ENCODE measurements at places on chromosomes 11 and 22.

DNA sequence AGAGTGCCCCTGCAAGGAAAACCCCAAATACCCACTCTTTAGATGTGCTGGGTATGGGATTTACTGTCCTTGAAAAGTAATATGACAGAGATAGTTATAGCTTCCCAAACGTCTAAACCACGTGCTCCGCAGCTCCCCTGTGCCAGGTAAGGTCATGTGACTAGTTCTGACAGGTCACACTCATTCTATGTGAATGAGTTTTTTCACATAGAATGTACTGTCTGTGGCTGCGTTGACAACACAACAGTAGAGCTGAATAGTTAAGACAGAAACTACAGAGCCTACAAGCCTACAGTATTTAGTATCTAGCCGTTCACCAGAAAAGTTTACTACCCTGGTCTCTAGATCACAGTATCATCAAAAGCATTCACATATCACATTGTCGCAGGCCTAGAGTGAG is 236.2 kb downstream of the ETS1 start:
- no peak for DNase-seq
- no peaks in the 10 kb centered on the region for H3K36me3 ChIP-seq
- no peak overlapping the region for H3K27ac ChIP-seq
- H3K4me1 ChIP-seq = no peaks in the 10 kb centered on the region

DNA sequence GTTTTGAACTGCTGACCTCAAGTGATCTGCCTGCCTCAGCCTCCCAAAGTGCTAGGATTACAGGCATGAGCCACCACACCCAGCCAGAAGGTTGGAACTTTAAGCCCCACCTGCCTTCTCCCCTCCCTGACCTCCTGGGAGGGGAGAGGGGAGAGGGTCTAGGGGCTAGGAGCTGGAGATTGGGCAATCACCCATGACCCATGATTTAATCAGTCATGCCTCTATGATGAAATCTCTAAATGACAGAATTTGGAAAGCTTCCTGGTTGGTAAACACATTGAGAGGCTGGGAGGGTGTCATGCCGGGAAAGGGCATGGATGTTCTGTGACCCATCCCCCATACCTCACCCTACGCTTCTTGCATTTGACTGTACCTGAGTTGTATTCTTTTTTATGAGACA is 17.1 kb upstream of the TFIP11 start:
- no peaks in the 10 kb centered on the region for H3K27me3 ChIP-seq
- peaks cover 27% of the 10 kb centered on the region for H3K36me3 ChIP-seq
- H3K4me3 ChIP-seq = no peak overlapping the region

DNA sequence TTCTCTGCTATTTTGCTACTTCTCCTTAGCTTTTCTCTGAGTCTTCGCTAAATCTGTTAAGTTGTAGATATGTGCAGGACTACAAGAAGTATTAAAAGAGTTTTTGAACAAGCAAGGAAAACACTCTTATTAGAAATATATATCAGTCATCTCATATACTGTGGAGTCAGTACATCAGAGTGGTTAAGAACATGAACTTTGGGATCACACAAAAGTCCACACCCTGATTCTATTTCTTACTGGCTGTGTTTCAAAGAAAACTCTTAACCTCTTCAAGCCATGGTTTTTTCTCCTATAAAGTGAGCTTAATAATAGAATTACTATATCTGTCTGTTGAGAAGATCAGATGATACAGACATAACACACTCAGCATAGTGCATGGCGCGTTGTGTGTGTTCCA is 29.5 kb downstream of the MMP13 start:
- no peak for DNase-seq
- no peak overlapping the region for H3K4me3 ChIP-seq
- no peak overlapping the region for H3K27ac ChIP-seq
- peaks cover 3% of the 10 kb centered on the region for H3K27me3 ChIP-seq
- H3K4me1 ChIP-seq = no peaks in the 10 kb centered on the region

GRCh38 chr22:48078825-48079224 is 1316.4 kb downstream of the TBC1D22A start:
- DNase-seq = no peak
- no peaks in the 10 kb centered on the region for H3K36me3 ChIP-seq
- no peaks in the 10 kb centered on the region for H3K4me1 ChIP-seq
